H9 (cell line): ENCODE measurements at places on chromosomes 3 and 15. TPM values are rescaled to one million over a fixed set of nuclear protein-coding genes. Genes with fewer than 3 reads are reported as not detected.

- no peak for DNase-seq
Observed at GRCh38 chr15:77143616-77144015, 72.7 kb upstream of the TSPAN3 start.

GRCh38 chr3:66827726-66828125 is 170.4 kb upstream of the KBTBD8 start:
- DNase-seq: no peak

DNA sequence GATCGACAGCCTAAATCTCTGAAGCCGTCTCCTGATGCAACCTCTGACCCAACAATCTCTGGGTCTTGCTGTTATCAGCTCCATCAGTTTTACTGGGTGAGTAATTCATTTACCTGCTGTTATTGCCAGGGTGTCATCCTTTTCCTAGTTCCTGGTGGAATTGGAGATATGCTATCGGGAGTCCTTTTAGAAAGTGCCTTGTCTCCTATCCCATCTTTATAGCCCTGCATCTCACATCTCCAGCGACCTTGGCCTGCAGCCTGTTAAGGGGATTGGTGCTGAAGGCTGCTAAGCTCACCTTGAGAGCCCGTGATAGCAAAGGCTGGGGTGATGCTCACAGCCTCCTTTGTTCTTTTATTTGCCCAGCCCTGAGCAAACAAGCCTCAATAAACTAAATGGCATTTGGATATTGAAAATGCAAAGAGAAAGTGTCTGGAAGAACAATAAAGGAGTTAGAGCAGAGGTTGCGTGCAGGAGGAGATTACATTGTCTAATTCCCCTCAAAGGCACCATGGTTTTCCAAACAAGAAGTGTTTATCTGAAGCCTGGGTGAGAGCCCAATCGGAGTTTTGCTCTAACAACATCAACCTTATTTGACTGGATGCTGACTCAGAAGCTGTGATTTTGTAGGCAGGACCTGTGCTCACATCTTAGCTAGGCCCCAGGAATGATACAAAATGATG is 101.8 kb downstream of the RPLP1 start:
- no peak for DNase-seq

DNA sequence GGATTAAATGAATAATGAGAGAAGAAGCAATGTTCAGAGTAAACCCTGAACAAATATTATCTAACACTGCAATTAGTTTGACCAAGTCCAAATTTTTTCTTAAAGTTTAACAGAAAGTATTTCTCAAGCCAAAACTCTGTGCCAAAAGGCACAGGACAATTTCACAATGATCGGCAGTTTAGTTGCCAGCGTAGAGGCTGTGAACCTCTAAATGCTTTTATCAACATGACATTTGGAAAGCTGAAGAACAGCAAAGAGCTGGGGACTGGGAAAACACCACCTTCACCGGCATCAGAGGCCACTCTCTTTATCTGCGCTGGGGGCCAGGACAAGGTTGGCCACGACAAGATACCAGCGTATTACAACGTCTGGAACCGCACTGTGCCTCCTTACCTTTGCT is 125.6 kb downstream of the ADAMTS17 start:
- DNase-seq: no peak

The TIPIN gene
- total RNA-seq: 26.9 and 28.3 TPM in 2 replicates
